ENCODE measurements at places on chromosomes 16 and 17.

- no peak for DNase-seq
Measured at GRCh38 chr16:50460538-50461399, 87.4 kb upstream of the NKD1 start.

- no peak for DNase-seq
Measured at GRCh38 chr17:49381033-49381432, 19.0 kb upstream of the ZNF652 start.

DNA sequence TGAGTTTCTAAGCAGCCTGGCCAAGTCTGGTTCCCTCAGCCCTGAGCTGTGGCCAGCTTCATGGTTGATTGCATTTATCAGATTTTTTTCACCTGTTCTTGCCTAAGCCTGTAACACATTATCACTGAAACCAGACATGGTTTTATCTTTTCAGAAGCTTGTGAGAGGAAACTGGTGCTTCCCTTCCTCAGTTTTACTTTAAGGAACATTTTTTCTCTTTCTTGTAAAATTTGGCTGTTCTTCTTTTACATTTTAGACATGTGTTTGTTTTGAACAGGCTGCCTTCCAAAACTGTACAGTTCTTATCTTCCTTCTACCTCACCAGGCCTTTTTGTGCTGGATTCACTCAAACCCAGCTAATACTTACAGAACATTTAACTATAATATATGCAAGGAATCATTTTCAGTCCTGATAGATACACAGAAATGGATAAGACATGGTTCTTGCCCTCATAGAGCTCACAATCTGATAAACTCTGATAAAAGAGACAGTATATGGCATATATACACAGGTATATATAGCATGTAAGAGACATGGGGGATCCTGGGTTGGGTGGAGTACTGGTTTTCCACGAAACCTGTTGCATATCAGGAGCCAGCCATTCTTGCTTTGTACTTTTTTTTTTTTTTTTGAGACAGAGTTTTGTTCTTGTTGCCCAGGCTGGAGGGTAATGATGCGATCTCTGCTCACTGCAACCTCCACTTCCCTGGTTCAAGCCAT is 44.5 kb downstream of the ZNRF1 start:
- DNase-seq = no peak

DNA sequence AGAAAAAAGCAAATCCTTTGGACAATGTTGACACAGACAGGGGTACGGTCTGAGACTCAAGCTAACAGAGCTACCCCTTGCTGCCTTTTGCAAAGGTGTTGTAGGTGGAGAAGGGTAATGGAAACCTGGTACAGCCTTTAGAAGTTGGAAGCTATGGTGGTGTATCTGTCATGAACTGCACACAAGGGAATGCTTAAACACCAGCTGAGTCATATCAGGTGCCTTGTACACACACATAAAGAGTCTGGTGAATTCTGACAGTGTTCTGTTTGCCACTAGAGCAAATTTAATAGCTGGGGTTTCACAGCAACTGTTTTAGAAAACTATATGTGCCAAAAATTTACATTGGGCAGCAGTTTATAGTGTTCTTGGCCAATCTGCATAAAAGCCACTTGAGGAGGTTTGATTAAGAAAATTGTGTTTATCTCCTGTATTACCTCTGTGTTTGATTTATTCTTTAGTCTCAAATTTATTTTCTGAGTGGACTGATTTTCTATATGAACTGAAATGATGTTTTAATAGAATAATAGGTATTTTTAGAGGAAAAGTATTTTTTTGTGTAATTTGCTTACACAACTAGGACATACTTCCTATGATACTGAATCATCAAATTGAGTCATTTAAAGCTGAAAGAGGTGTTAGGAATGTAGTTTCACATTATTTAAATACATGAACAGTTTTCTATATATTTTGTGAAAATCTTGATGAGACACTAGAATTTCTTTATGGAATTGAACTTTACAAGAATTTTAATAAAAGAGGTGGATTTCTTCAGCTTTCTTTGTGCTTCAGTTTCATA is 136.9 kb downstream of the MAP2K6 start:
- DNase-seq = no peak

GRCh38 chr17:50053654-50053960 is 2.3 kb upstream of the ITGA3 start:
- no peak for DNase-seq

- DNase-seq = no peak
Measured at GRCh38 chr17:79681628-79682261, 49.0 kb upstream of the ENPP7 start.
